ENCODE measurements at places on chromosomes 13 and 19. TPM values are rescaled to one million over a fixed set of nuclear protein-coding genes. Genes with fewer than 3 reads are reported as not detected.

DNA sequence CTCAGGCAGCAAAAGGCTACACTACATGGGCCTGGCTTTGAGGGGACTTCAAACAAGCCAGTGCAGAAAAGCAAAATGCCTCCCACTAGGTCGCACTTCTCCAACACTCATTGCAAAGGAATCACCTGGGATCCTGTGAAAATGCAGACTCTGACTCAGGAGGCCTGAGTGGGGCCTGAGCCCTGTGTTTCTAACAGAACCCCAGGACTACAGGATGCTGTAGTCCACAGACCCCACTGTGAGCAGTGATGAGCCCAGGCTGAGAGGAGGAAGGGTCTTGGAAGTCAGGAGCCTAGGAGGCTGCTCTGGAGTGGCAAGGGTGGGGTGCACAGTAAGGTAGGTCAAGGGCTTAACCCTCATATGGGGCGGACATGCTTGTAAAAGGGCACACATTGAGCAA, 46.7 kb upstream of the SERP2 start:
- no peaks in the 10 kb centered on the region for H3K27me3 ChIP-seq
- no peak overlapping the region for H3K27ac ChIP-seq
- peaks cover 7% of the 10 kb centered on the region for H3K4me1 ChIP-seq
- H3K4me3 ChIP-seq, result no peak overlapping the region

DNA sequence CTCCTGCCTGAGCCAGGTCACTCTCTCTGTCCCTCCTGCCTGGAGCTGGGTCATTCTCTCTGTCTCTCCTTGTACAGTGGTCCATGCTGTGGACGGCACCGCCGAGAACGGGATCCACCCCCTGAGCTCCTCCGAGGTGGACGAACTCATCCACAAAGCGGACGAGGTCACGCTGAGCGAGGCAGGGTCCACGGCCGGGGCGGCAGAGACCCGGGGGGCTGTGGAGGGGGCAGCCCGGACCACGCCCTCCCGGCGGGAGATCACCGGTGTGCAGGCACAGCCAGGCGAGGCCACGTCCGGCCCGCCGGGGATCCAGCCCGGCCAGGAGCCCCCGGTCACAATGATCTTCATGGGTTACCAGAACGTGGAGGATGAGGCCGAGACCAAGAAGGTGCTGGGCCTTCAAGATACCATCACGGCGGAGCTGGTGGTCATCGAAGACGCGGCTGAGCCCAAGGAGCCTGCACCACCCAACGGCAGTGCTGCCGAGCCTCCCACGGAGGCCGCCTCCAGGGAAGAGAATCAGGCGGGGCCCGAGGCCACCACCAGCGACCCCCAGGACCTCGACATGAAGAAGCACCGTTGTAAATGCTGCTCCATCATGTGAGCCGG, 4.6 kb upstream of the MISP start:
- H3K4me1 ChIP-seq, result peaks cover 11% of the 10 kb centered on the region
- no peak overlapping the region for H3K4me3 ChIP-seq
- no peaks in the 10 kb centered on the region for H3K27me3 ChIP-seq

DNA sequence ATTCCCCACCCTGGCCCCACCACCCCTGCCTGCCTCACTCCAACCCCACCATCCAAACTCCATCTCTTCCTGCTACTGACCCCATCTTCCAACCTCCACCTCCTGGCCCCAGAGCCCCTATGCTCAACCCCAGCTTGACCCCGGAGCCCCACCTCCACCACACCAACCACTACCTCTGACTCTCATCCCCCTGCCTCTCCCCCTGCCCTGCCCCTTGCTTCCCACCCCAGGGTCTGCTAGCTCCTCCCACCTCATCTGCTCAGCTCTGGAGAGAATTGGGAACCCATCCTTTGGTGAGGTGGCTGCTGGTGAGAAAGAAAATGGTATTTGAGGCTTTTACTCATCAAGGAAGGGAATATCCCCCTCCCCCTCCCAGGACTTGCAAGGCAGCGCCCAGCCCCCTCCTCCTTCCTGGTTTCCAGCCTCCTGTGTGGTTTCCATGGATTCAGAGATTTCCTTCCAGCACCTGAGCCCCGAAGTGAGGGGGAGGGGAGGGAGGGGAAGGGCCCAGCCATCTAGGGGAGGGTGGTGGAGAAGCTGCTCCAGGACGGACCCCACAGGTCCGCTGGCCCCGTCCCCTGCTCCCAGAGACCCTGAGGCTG, 11.4 kb upstream of the PEPD start:
- H3K4me1 ChIP-seq, result no peaks in the 10 kb centered on the region
- H3K36me3 ChIP-seq, result no peaks in the 10 kb centered on the region
- no peak for DNase-seq
- H3K4me3 ChIP-seq, result no peak overlapping the region
- peaks cover 13% of the 10 kb centered on the region for H3K27me3 ChIP-seq

DIRAS1 gene
- total RNA-seq, result 33.7 TPM

ZNF599 gene
- 2.2 TPM for total RNA-seq

GPC5 gene
- not detected for total RNA-seq
